ENCODE measurements at places on chromosomes 3 and 15. TPM values are rescaled to one million over a fixed set of nuclear protein-coding genes. Genes with fewer than 3 reads are reported as not detected.

Gene IGF2BP2
- polyA plus RNA-seq = 88.9 TPM

Gene SNTN
- polyA plus RNA-seq = 0.14 TPM

Gene CSTA
- polyA plus RNA-seq = 0.69 TPM

Gene LMCD1
- polyA plus RNA-seq = 30.8 TPM

Gene ACP3
- polyA plus RNA-seq = 62.6 TPM
